K562 (cell line): ENCODE measurements at places on chromosomes 1 and 21.

DNA sequence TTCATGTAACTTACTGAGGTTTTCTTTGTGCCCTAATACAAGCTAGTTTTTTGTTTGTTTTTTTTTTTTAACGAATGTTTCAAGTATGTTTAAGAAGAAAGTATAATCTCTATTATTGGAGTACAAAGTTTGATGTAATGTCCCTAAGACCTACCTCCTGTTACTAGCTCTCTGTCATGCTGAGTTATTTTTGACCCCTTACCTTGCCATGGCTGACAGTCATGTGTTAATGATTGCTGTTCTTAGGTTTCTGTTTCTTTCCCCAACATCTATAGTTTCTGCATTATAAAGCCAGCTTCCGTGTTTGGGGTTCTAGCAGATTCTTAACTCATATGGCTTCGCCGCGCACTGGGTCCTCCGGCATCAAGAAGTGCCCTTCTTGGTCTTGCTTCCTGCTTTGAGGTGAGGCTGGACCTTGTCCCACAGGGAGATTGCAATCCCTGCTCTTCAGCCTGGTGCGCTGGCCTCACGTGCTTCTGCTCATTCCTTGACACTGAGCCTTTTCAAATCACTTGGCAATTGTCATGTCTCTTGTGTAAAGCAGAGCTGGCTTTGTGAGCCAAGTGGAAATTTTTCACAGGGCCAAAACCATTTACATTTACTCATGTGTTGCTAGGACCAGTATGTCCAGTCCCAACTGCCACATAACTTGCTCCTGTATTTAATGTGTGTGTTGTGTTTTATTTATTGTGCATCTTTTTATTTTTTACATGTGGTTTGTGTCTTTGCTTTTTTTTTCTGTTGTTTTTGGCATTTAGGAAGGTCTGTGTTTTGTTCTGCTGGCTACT is 135.0 kb upstream of the COL6A1 start:
- DNase-seq: no peak

DNA sequence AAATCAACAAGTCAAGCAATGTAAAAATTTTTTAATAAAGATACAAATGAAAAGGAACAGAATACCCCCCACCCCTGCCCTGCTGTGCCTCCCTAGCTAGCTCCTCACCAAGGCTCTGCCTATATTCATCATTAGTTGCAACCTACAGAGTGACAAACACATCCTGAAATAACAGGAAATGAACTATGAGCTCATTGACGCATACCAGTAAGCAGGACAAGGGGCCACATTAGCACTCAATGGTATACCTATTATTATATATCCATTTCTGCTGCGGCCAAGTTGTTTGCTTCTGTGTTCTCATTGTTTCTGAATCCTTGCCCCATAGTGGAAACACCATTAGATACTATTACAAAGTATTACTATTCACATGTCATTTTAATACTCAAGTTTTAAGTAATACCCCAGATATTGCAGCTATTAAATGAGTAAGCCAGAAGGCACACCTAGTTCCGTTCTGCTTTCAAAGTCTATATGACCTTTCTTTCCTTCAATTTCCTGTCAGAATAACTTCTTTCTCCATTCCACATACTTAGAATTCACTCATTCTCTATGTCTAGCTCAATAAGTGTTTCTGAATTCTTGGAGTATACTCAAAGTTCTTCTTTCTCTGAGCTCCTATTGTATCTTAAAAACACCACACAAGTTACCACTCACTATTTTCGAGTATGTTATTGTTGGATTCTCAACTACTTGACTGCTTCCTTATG is 1214.9 kb downstream of the PLA2G4A start:
- DNase-seq: no peak

GRCh38 chr1:209710093-209710492 is 5.4 kb downstream of the HSD11B1 start:
- DNase-seq: no peak

DNA sequence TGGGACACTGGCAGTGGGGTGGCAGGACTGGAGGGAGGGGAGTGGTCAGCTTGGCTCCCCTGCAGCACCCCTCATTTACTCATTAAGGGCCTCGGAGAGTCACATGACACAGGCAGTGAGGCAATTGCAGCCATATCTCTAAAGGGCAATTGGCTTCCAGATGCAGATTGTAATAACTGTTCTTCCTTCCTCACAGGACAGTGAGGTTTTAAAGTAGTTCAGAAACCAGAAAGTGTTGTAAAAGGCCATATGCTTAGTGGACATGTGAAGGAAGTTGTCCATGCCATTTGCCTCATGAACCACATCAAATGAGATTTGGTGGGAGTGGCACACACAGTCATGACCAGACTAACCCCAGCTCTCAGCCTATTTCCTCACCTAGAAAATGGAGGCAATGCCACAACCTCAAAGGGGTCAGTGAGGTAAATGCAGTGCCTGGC is 11.1 kb downstream of the MTX1 start:
- peak; percentile 31 for DNase-seq

GRCh38 chr1:115648717-115649691 is 7.2 kb downstream of the VANGL1 start:
- DNase-seq: peak; percentile 65

DNA sequence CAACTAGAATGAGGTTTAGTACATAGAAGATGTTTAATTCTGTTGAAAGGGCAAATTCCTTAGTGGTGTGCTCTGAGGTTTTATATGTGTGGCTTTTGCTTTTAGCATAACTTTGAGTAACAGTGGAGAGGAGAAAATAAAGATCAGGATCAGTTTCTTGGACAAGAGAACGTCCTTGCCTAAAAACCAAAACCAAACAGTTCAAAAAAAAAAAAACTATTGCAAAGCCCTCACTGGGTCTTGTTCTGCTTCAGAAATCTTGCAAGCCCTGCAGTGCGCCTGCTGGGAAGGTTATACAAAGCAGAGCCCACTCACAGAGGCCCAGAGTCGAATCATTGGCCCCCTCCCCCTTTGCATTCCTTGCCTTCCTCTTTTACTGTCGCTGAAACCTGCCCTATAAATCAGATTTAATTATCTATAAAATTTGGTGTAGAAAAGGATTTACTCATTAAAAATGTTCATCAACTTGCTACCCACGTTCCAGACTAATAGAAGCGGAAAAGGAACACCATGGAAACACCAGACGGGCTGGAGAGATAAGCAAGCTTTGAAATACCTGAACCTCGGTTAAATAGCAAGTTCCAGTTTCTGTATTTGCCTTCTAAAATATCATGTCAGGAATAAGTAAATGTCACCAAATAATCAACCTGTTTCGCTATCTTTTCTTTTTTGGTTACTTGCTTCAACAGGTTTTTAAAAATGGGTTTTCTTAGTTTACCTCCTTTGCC is 201.6 kb upstream of the PTBP2 start:
- no peak for DNase-seq

- DNase-seq: no peak
These were observed 86.8 kb downstream of the SMYD3 start for GRCh38 chr1:246420300-246420699.

DNA sequence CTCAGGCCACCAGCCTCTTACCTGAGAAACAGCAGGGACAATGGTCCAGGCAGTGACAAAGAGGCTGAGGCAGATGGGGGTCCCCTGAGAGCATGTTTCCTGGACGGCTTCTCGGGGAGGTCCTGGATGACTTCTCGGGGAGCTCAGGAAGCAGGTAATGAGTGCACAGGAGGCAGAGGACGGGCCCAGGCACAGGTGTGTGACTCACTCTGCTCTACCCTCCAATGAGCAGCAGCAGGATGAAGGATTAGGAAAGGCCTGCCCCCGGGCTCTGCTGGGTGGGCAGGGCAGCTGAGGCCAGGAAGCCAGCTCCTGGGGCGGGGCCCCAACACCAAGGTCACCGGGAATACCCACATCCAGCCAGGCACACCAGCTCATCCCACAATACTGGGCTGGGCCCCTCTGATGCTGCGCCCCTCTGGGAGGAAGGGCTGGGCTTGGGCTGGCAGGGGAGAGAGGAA is 17.2 kb upstream of the PTAFR start:
- no peak for DNase-seq

- DNase-seq: no peak
These were observed 46.4 kb upstream of the RGS21 start for GRCh38 chr1:192270398-192270797.

- no peak for DNase-seq
These were observed 5.5 kb downstream of the RNF223 start for GRCh38 chr1:1068517-1069055.

DNA sequence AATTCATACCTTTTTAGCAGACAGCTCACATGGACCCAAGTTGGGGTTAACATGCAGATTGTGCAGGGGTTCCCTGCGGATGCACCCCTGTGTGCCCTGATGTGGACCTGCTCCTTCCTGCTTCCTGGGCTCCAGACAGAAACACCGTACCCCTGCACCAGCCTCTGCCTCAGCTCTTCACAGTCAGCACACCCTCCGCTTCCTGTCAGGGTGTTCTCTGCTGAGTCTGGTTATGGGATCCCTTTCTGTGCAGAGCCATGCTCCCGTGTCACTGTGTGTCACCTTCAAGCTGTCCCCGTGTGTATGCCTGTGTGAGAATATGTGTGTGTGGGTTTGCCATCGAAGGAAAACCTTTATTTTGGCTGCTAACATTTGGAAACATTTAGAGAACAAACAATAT is 48.7 kb upstream of the KCNJ15 start:
- DNase-seq: no peak

DNA sequence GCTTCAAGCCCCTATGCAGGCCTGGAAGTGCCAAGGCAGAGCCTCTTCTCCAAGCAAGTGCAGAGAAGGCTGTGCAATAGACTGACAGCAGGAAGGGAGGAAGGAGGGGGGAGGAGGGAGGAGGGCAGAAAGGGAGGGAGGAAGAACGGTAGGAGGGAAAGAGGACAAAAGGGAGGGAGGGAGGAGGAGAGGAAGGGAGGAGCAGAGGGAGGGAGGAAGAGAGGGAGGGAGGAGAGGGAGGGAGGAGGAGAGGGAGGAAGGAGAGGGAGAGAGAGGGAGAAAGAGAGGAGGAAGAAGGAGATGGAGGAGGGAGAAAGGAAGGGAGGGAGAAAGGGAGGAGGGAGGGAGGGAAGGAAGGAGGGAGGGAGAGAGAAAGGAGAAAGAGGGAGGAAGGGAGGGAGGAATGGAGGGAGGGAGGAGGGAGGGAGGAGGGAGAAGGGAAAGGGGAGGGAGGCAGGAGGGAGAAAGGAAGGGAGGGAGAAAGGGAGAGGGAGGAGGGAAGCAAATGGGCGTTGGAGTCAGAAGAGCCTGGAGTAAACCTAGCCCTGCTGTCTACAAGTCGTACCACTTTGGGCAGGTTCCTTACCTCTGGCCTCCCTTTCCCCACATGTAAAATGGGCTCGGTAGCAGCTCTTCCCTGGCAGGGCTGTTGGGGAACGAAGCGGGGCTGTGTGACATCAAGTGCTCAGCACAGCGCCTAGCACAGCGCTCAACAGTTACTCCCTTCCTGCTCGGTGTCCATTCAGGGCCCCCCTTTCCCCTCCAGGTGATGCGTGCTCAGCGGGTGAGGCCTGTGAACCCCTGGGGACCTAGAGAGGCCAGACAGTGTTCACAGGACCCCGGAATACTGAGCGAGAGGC is 244.6 kb downstream of the NPHP4 start:
- no peak for DNase-seq

- DNase-seq: no peak
These were observed 148.0 kb downstream of the PLA2G4A start for GRCh38 chr1:186976700-186977099.

DNA sequence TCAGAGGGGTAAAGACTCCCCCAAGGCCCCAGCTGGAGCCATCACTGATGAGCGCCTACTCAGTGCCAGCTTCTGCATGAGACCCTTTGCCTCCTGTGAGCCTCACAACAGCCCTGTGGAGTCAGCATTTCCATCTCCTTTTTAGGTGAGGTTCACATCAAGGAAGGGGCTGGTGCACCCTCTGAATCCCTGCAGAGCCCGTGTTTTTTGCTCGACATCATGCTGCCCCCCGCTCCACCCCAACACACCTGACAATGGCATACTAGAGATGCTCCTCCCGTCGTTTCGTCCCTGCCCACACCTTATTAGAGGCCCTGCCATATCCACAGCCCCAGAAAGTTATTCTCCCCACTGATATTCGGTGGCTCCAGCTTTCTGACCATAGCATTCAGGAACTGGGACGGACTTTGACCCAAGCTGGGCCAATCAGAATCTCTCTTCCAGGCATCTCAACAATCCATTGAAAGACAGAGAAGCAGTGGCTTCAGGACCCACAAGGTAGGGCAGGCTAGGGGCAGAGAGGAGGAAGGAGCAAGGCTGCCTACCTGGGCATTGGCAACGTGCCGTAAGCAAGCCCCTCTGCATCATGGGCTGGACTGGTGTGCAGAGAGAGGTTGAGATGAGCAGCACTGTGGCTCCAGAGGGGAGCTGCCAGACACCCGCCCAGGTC is 32.7 kb downstream of the EPHA10 start:
- no peak for DNase-seq

DNA sequence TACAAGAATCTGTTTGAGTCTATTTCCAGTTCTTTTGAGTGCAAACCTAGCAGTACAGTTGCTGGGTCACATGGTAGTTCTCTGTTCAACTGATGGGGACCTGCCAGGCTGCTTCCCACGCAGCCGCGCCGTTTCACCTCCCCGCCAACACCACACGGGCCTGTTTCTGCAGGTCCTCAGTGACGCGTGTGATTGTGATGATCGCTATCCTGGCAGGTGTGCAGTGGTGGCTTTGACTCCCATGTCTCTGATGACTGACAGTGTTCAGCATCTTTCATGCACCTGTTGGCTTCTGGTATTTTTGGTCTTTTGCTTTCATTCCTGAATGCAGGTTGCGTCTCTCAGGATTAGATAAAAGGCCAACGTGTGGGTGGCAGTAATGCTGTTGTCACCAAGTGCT is 41.6 kb downstream of the FAAP20 start:
- DNase-seq: no peak

DNA sequence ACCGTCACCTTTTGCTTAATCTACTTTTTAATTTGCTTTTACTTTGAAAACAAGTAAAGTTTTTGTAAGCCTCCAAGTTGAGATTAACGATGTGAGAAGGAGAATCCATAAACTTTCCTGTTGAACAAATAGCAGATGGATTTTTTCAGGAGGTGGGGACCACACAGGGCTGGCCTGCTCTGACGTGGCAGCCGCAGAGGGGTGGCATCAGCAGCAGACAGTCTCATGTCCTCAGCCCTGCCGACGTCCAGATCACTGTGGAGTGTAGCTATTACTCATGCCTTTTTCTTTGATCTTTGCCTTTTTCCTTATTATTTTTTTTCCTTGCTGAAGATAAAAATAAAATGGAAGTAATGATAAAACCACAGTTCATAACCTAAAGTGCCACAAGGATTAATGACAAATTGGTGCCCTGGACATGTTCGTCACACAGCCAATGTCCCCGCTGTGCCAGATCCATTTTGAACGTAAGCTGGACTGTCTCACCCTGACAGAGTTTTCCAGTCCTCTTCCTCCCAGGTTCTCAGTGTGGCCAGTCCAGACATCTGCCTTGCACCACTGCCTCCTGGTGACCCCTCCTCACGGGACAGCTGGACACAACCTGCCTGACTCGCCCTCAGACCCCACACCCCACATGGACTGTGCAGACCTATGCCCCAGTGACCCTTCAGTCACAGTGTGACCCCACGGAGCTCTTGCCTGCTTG is 15.4 kb upstream of the ZBTB21 start:
- no peak for DNase-seq

GRCh38 chr1:192707978-192708547 is 72.1 kb downstream of the RGS13 start:
- DNase-seq: no peak

GRCh38 chr1:203516906-203517305 is 23.0 kb downstream of the OPTC start:
- no peak for DNase-seq

- DNase-seq: peak; percentile 86
These were observed 1.1 kb upstream of the ESPN start for GRCh38 chr1:6423321-6423999.
